HFFc6 (cell line): ENCODE measurements at places on chromosomes 13 and 19. TPM values are rescaled to one million over a fixed set of nuclear protein-coding genes. Genes with fewer than 3 reads are reported as not detected.

- H3K4me3 ChIP-seq, result no peak overlapping the region
- no peaks in the 10 kb centered on the region for H3K36me3 ChIP-seq
- H3K27ac ChIP-seq, result no peak overlapping the region
- peaks cover 20% of the 10 kb centered on the region for H3K4me1 ChIP-seq
- DNase-seq, result no peak
Observed at GRCh38 chr13:98032168-98032567, 78.7 kb downstream of the IPO5 start.

- H3K4me3 ChIP-seq, result peak overlapping the region; percentile 91
- H3K27ac ChIP-seq, result peak overlapping the region; percentile 91
- peaks cover 28% of the 10 kb centered on the region for H3K4me1 ChIP-seq
- peaks cover 4% of the 10 kb centered on the region for H3K27me3 ChIP-seq
- peaks cover 4% of the 10 kb centered on the region; the same call in 1 of the 2 replicates for H3K36me3 ChIP-seq
- DNase-seq, result peak; percentile 86
Observed at GRCh38 chr19:55172741-55173140, 6.3 kb upstream of the DNAAF3 start.

GRCh38 chr19:12689581-12690216 lies 1.9 kb downstream of the GNG14 start:
- H3K4me3 ChIP-seq, result no peak overlapping the region
- H3K27ac ChIP-seq, result no peak overlapping the region
- H3K27me3 ChIP-seq, result peaks cover 1% of the 10 kb centered on the region

DNA sequence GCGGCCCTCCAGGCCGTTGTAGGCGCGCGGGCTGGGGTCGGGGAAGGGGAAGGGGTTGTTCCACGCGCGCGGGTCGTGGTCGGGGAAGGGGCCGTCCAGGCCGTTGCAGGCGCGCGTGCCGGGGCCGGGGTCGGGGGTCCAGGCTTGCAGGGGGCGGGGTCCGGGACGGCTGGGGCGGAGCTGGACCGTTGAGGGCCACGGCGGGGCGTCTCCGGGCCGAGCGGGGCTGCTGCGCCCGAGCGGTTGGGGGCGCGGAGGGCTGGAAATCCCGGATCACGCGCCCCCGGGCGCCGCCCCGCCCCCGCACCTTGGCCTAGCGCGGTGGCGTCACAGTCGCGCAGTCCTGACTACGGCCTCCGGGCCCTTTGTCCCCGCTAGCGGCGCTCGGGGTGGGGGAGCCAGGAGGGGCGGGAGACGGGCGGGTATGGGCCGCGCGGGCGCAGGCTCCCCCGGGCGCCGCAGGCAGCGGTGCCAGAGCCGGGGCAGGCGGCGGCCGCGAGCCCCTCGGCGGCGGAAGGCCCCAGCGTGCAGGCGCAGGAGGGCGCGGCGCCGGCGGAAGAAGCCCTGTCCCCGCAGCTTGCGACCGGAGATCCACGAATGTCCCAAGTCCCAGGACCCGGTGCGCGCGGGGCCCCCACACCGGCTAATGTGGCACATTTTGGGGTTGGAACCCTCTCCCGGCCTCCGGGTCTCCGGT lies 665 bp downstream of the GPX4 start:
- H3K4me3 ChIP-seq, result peak overlapping the region; percentile 79
- DNase-seq, result peak; percentile 58
- H3K27ac ChIP-seq, result peak overlapping the region; percentile 58
- H3K4me1 ChIP-seq, result peaks cover 30% of the 10 kb centered on the region
- H3K36me3 ChIP-seq, result peaks cover 6% of the 10 kb centered on the region

DNA sequence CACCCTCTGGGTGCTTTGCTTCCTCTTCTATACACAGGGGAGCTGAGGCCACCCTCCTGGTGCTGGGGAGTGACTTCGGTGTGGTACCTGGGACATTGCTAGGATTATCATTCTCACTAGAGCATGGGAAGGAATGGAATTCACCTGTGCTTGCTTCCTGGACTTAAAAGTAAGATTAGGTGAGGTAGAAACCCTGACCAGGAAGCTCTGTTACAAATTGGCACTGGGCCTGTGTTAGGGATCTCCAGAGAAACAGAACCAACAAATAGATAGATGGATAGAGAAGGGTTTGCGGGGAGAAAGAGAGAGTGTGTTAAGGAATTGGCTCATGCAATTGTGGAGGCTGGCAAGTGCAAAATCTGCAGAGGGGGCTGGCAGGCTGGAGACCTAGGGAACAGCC lies 13.9 kb upstream of the SIAH3 start:
- H3K4me1 ChIP-seq, result peaks cover 6% of the 10 kb centered on the region; the same call in 1 of the 2 replicates
- no peak overlapping the region for H3K4me3 ChIP-seq
- H3K27me3 ChIP-seq, result peaks cover 20% of the 10 kb centered on the region
- no peak overlapping the region for H3K27ac ChIP-seq

GRCh38 chr19:5403968-5404640 lies 51.1 kb upstream of the ZNRF4 start:
- no peaks in the 10 kb centered on the region for H3K4me1 ChIP-seq
- H3K27ac ChIP-seq, result no peak overlapping the region
- H3K4me3 ChIP-seq, result no peak overlapping the region
- H3K27me3 ChIP-seq, result peaks cover 16% of the 10 kb centered on the region
- H3K36me3 ChIP-seq, result 0 out of 2 replicates have a peak, but pooled peaks cover 6% of the 10 kb centered on the region

- no peaks in the 10 kb centered on the region; the same call in 1 of the 2 replicates for H3K27me3 ChIP-seq
- no peak overlapping the region for H3K27ac ChIP-seq
- H3K36me3 ChIP-seq, result no peaks in the 10 kb centered on the region
- DNase-seq, result no peak
Observed at GRCh38 chr13:21901336-21901735, 230.5 kb downstream of the FGF9 start.

DNA sequence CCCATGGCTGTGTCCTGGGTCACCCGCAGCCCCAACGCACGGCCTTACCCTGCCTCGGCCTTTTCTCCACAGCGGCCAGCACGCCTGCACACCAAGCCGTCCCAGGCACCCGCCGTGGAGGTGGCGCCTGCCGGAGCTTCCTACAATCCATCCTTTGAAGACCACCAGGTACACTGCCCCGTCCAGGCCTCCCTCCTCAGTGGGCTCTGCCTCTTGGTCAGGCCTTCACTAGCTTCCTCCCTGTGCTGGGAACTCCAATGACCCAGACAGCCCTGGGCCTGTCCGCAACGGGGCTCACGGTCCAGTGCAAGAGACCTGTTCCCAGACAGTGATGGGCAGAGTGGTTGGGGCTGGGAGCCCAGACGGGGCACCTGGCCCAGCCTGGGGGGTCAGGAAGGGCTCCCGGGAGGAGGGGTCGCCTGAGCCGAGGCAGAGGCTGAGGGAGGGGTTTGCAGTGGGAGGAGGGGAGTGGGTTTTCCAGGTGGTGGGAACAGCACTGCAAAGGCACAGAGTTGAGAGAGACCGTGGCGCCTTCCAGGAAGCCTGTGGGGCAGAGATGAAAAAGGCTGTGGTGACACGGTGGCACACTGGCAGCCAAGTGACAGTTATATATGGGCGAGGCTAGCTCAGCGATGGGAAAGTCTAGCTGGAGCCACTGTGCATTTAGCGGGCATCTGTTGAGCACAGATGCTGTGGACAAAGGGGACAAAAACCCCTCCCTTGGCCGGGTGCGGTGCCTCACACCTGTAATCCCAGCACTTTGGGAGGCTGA lies 7.3 kb downstream of the NOP53 start:
- H3K4me3 ChIP-seq, result no peak overlapping the region
- H3K27me3 ChIP-seq, result peaks cover 30% of the 10 kb centered on the region
- H3K36me3 ChIP-seq, result peaks cover 42% of the 10 kb centered on the region
- H3K4me1 ChIP-seq, result no peaks in the 10 kb centered on the region
- DNase-seq, result no peak

- DNase-seq, result no peak
- H3K36me3 ChIP-seq, result no peaks in the 10 kb centered on the region
- peaks cover 4% of the 10 kb centered on the region for H3K27me3 ChIP-seq
Observed at GRCh38 chr19:51059715-51060114, 5.2 kb downstream of the KLK13 start.

GRCh38 chr19:31555634-31556215 lies 206.5 kb upstream of the TSHZ3 start:
- no peaks in the 10 kb centered on the region for H3K36me3 ChIP-seq
- no peak overlapping the region for H3K4me3 ChIP-seq
- H3K27ac ChIP-seq, result no peak overlapping the region
- H3K4me1 ChIP-seq, result peaks cover 5% of the 10 kb centered on the region; the same call in 1 of the 2 replicates

DNA sequence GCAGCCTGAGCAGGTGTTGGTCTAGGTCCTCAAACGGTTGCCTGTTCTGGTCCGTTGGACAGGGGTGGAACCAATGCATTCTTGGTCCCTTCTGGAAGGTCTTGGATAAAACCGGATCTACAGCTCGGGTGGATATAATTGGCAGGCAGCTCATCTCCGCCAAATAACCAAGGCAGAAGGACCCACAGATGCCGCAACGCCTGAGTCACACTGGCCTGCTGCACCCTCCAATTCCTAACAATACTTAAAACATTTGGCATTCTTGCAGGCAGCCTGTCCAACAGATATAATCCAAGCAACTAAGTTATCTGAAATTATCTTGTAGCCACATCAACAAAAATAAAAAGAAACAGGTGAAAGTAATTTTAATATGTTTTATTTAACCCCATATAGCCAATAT lies 59.0 kb upstream of the FGF14 start:
- H3K27me3 ChIP-seq, result no peaks in the 10 kb centered on the region
- DNase-seq, result no peak
- H3K27ac ChIP-seq, result no peak overlapping the region
- H3K4me3 ChIP-seq, result no peak overlapping the region
- no peaks in the 10 kb centered on the region; the same call in 1 of the 2 replicates for H3K36me3 ChIP-seq

GRCh38 chr13:94093652-94094315 lies 385.7 kb downstream of the DCT start:
- peaks cover 4% of the 10 kb centered on the region; the same call in 1 of the 2 replicates for H3K36me3 ChIP-seq
- H3K4me3 ChIP-seq, result no peak overlapping the region
- H3K4me1 ChIP-seq, result peaks cover 7% of the 10 kb centered on the region; the same call in 1 of the 2 replicates
- H3K27me3 ChIP-seq, result no peaks in the 10 kb centered on the region
- no peak for DNase-seq
- H3K27ac ChIP-seq, result no peak overlapping the region

- no peak overlapping the region for H3K27ac ChIP-seq
- DNase-seq, result no peak
- H3K36me3 ChIP-seq, result no peaks in the 10 kb centered on the region
- H3K4me1 ChIP-seq, result no peaks in the 10 kb centered on the region
- no peak overlapping the region for H3K4me3 ChIP-seq
Observed at GRCh38 chr13:67048821-67049150, 181.3 kb downstream of the PCDH9 start.

DNA sequence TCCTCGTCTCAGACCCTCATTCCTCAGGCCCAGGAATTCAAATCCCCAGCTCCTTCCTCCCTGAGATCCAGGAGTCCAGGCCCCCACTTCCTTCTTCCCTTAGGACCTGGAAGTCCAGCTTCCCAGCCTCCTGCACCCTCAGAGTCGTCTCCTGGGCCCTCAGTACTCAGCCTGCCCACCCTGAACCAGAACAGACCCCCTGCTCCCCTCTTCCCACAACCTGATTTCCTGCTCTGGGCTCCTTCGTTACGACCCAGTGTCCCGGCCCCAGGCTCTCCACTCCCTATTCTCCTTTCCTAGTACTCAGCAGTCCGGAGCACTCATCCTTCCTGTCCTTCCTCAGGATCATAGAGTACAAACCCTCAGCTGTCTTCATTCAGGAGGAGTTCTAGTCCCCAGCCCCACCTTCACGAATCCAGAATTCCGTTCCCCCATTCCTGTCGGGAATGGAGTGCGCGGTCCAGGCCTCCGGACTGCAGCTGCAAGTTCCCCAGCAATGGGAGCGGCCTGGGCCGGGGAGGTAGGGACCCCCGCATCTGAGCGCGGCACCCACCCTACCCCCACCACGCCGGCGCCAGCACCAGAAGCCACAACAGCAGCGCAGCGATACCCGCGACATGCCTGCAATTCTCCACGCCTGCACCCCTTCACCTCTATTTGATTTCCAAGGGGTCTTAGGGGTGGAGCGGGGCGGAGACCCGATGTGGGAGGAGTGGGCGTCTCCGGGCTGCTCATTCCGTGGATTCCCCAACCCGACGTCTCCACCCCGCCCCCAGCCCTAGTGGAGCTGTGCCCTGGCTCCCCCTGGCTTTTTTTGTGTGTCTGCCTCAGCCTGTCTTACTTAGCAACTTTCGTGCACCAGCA lies 12.7 kb downstream of the EGLN2 start:
- peaks cover 6% of the 10 kb centered on the region for H3K27me3 ChIP-seq
- peak overlapping the region; percentile 56 for H3K4me3 ChIP-seq
- H3K4me1 ChIP-seq, result peaks cover 44% of the 10 kb centered on the region
- H3K27ac ChIP-seq, result peak overlapping the region; percentile 46

DNA sequence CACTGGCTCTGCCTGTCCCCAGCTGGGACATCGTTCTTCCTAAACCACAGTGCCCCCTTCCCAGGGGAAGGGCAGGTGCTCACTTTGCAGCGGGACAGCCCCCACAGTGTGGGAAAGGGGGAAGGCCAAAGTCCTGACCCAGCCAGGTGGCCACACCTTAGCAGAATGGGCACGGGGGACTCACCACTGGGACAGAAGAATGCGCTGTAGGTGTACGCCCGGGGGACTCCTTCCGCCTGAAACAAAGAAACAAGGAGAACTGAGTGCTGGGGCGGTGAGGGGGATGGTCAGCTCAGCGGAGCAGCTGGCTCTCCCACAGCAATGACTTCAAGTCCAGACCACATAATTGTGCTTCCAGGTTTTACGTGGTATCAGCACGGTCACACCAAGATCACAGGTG lies 49.4 kb downstream of the F2RL3 start:
- H3K4me3 ChIP-seq, result no peak overlapping the region
- no peaks in the 10 kb centered on the region for H3K36me3 ChIP-seq
- H3K27ac ChIP-seq, result no peak overlapping the region
- no peak for DNase-seq
- peaks cover 12% of the 10 kb centered on the region for H3K27me3 ChIP-seq

DNA sequence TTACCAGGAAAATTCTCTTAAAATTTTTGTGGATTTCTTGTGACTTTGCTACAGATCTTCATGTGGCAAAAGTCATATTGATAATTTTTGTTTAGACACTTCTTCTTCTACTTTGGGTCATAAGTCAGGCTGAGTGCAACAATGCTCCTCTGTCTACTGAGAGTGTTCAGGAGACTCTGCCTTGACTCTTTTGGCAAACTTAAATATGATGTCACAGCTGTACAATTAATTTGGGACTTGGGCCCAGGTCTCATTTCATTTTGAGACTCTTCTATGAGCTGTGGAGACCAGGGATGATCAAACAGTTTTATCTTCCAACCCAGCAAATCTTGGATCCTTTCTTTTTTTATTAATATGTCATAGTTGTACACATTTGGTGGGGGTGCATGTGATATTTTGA lies 19.7 kb upstream of the IPO5 start:
- no peaks in the 10 kb centered on the region for H3K36me3 ChIP-seq
- H3K4me3 ChIP-seq, result no peak overlapping the region
- H3K27me3 ChIP-seq, result peaks cover 2% of the 10 kb centered on the region
- no peak for DNase-seq
- H3K4me1 ChIP-seq, result peaks cover 11% of the 10 kb centered on the region

HOMER3 gene
- total RNA-seq, result 62.7 and 77.1 TPM in 2 replicates

SYCN gene
- not detected in 3 replicates for total RNA-seq

NOSIP gene
- 66.0 to 78.3 TPM (median 71.9 TPM) in 3 replicates for total RNA-seq

SCEL gene
- total RNA-seq, result not detected in 3 replicates

MRPS31 gene
- total RNA-seq, result 13.1 to 16.5 TPM (median 15.4 TPM) in 3 replicates

DENND1C gene
- total RNA-seq, result not detected in 3 replicates
